RCC 7860 (cell line): ENCODE measurements at places on chromosomes 12 and 14.

DNA sequence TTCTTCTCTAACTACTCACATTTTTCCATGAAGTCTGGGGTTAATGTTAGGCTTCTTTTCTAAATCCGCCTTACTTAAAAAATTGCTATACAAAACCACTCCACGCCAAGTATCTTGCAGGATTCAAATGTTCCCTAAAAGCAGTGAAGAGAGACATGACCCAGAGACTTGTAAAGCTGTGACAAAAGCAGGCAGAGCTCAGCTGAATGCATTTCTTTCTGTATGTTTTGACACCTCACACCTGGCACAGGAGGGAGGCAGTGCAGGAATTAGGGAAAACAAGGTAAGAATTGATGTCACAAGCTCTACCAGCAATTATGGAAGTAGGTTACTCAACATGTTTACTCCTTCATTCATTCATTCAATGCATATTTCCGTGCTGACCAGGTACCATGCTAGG is 295.0 kb downstream of the RPAP3 start:
- DNase-seq = no peak

- no peak for DNase-seq
Observed at GRCh38 chr14:81222126-81222525, 1.4 kb upstream of the GTF2A1 start.

DNA sequence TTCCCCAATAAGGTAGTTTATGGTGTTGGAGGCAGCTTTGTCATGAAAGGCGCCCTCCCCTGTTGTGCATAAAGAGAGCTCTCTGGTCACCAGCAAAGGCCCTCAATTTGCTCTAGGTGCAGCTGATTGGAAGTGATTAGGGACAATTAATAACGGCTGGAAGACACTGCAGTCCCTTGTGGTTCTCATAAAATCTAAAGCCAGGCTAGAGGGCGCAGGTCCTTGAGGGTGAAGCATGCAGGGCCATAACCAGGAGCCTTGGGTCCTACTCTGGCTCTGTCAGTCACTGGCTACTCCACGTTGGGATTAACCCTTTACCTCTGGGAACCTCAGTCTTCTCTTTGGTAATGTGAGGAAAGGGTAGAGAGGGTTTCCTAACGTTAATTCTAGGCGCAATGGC is 1.9 kb downstream of the DAAM1 start:
- no peak for DNase-seq

DNA sequence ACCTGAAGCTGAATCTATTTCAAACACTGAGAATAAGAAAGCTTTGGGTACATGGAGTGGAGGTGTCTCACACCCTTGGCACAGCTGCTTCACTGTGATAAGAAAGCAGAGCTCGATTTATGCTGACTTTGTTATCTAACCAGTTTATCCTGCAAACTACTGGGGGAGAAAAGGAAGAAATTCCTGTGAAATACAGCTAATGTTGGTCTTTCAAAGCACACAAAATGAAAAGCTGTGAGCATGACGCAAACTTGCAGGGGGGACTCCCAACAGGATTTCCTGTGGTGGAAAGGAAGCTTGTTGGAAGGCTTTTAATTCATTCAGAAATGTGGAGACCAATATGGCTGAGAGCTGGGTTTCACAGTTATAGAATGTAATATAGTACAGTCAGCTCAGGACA is 53.4 kb downstream of the SRGAP1 start:
- DNase-seq = no peak

- DNase-seq = peak; percentile 6
Observed at GRCh38 chr14:58243790-58244555, 670 bp upstream of the PSMA3 start.

DNA sequence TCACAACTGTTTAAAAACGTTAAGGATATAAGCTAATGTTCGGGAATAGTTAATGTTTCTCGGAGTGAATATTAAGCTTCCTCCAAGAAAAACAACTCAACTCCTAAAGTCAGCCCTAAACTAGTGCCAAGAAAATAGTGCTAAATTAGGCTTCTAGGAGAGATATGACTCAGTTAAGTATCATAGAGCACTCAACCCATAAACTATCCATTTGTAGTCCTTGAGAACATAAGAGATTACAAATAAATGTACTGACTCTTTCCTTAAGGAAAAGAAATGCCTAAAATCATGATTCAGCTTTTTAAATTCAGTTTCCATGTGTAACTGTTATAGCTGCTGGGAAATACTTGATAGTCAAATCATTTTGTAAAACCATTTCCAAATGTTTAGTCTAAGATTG is 117.1 kb downstream of the HMGA2 start:
- DNase-seq = peak; percentile 88

- no peak for DNase-seq
Observed at GRCh38 chr12:16119618-16120415, 157.7 kb downstream of the SLC15A5 start.

GRCh38 chr12:90173499-90174197 is 465.0 kb upstream of the ATP2B1 start:
- DNase-seq = no peak

DNA sequence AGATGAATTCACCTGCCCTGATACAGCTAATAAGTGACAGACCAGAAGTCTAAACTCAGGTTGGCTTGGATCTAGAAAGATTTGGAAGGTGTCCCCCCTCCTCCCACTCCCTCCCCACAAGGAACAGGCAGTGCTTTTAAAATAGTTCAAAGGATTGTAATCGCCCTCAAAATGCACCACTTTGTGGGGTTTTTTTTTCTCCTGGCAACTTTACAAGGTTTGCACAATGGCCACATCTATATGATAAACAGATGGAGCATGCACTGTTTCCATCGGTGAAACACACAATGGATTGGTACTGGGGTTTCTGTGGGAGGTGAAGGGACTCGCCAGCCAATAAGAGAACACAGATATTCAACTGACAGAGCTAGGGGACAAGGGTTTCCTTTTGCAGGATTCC is 137.4 kb downstream of the LLPH start:
- DNase-seq = no peak

DNA sequence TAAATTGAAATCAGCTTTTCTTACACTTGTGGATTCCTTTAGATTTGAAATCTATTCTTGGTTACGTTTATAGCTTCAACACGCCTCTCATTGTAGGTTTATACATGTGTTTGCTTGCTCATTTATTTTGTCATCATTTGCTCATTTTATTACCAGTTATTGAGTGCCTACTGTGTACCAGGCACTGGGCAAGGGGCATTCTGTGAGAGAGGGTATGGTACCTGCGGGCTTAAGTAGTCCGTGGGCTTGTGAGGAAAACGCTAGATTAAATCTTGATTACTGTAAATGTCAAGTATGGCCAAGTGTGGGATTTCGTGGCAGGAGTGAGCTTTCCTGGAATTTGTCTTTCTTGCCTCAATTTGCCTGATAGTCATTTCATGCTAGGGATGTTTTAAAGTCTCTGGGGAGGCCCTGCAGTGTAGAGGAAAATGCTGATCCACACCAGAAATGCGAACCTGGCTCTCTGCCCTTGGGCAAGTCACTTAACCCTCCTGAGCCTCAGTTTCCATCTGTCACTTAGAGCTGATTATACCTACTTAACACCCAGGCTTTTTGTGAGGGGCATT is 92.7 kb downstream of the CACNA1C start:
- DNase-seq = no peak

- DNase-seq = no peak
Observed at GRCh38 chr14:85402569-85403162, 127.3 kb upstream of the FLRT2 start.

DNA sequence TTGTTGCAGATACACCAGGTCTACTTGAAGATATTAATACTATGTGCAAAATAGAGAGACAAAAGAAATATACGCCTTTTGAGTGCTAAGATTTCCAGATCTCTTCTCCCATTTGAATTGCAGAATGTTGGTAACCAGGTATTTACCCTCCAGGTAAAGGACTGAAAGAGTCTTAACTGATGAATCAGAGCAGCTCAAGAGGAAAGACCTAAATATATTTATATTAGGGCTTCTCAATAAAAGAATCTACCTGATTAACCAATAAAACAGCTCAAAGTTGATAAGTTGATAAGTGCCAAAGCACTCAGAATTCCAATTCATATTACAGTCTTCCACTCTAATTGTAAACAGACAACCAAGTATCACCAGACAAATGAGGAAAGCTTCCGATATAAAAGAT is 59.2 kb downstream of the ZNF641 start:
- DNase-seq = no peak

GRCh38 chr12:118022728-118023109 is 6.2 kb downstream of the RFC5 start:
- no peak for DNase-seq

GRCh38 chr14:51872396-51872795 is 12.0 kb downstream of the GNG2 start:
- no peak for DNase-seq

- no peak for DNase-seq
Observed at GRCh38 chr14:29558516-29558915, 369.1 kb downstream of the PRKD1 start.

DNA sequence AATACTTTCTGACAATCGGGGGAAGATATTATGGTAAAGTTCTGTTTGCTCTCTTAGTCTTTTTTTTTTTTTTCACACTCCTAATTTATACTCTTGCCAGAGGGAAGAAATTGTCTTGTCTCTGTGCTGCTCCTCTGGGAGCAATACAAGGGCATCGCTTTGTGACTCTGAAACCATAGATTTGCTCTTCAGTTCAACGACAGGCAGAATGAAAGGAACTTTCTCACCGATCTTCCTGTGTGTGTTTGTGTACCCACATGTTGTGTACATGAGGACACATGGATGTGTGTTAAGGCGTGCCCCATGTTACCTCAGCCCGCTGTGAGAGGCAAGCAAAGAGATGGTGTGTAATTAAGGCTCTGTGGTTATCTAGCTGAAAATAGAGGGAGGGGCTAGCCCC is 457.6 kb downstream of the EGLN3 start:
- no peak for DNase-seq

DNA sequence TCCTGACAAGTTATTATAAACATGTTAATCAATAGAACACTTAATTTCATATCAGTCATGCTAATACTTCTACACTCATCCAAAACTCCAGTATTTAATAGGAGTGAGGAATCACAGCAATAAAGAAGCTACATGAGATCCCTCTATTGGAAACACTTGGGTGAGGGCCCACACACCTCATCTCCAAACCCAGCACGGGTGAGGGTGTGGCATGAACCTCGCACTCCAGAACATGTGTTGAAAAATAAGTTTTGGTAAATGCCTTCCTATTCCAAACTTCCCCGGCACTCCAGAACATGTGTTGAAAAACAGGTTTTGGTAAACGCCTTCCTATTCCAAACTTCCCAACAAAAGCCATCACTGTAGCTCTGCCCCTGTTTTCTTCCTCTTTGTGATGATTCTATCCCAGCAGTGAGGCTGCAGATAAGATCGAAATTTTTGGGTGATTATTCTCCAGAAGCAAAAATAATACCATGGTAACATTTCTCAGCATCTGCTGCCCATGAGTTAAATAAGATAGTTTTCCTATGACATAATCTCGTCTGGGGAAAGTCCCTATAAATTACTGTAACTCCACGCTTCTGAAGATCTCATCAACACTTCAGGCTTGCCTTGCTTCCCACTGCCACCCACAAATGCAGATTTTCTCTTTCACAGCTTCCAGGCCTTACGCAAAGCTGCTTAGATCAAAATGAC is 24.4 kb upstream of the PTPRB start:
- peak; percentile 94 for DNase-seq

DNA sequence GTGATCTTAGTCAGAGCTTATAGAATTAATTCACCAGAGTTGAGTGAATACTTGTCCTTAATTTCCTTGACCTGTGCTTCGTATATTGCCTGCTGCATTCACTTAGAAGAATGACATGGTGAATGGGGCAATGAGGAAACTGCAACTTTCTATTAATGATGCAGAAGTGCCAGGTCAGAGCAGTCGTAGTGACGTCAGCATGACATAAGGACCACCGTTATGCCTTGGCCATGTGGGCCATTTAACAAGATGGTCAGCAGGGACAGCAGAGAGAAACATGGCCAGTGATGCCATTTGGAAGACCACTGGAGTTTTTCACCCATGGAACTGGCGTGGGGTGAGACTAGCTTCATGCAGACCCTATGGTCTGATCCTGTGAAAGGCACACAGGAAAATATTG is 1469.4 kb upstream of the TMEM132C start:
- no peak for DNase-seq
